ENCODE measurements at places on chromosomes 11 and 22.

DNA sequence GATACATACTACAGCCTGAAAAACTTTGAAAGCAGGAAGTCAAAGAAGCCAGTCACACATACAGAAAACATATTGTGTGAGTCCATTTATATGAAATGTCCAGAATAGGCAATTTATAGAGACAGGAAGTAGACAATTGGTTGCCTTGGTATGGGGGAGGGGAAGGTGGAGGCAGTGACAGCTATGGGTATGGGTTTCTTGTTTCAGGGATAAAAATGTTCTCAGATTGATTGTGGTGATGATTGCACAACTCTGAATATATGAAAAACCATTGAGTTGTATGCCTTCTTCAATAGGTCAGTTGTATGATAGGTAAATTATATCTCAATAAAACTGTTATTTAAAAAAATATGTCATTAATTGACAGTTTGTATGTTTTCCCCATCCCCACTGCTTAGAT, 137.6 kb downstream of the SNX19 start:
- DNase-seq: no peak

DNA sequence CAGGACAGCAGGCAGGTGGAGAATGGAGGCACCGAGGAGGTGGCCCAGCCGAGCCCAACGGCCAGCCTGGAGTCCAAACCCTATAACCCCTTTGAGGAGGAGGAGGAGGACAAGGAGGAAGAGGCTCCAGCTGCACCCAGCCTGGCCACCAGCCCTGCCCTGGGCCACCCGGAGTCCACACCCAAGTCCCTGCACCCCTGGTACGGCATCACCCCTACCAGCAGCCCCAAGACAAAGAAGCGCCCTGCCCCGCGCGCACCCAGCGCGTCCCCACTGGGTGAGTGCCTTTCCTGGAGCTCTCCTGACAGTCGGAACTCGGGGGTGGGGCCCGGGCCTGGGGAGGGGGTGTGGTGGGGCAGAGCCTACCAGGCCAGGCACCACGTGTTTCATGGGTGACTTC, 19.7 kb downstream of the MICALL1 start:
- DNase-seq: no peak

DNA sequence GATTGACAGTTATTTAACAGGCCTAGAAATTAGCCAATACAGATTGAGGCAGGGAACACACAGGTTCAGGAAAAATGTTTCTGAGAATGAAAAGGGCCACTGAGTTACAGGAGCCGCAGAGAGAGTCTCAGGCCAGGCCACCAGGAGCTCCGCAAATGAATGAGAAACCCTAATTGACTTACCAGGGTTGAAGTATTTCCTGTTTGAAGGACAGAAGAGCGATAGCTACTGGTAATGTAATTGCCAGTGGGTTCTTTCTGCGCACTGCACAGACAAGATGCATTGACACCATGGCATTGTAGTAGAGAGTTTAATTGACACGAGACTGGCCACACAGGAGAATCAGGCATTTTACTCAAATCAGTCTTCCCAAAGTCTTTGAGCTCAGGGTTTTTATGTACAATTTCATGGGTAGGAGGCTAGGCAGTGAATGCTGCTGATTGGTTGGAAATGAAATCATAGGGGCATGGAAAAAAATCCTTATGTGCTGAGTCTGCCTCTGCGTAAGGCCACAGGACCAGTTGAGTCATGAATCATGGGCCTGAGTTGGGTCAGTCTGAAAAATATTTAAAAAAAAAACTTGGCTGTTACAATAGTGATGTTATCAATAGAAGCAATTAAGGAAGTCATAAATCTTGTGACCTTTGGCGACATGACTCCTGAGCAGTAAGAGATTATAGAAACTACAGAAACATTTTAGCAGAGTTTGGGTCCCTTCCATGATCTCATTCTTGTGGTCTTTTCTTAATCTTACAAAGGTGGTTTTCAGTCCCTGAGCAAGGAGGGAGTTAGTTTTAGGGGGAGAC, 203.8 kb downstream of the CASP12 start:
- no peak for DNase-seq

DNA sequence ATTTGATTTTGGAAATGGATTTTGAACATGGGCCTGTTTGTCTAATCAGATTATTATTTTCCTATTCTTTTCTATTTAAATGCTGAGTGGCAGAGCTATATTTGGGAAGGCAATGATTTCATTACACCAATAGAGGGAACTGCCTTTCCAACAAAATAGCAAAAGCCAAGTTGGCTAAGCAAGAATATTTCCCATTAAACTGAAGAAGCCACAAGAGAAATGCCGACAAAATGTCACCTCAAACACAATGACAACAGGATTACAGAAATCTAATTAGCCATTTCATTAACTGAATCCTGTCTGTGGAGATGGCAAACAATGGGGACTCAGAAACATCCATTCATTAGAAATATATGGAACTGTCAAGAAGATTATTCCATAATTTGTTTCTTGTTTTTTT, 1593.1 kb upstream of the RAG2 start:
- DNase-seq: no peak

DNA sequence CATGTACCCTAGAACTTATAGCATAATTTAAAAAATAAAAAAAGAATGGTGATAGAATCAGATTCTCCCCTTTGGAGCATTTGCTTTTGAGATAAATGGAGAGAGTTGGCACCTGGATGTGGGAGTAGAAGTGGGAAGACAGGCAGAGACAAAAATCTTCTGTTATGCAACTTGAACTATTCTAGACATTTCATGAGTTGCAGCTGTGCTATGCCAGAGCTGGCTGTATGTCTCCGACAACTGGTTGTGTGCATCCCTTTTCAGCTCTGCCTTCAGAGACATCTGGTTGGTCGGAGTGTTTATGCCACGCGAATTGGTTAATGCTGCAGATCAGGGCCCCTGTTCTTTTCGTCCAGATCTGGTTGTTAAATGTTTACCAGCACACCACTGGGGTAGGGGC, 161.3 kb downstream of the JRKL start:
- no peak for DNase-seq

GRCh38 chr22:47784367-47784983, 1022.0 kb downstream of the TBC1D22A start:
- no peak for DNase-seq

- DNase-seq: no peak
These were observed 673 bp upstream of the SHANK2 start for GRCh38 chr11:71252770-71253730.

DNA sequence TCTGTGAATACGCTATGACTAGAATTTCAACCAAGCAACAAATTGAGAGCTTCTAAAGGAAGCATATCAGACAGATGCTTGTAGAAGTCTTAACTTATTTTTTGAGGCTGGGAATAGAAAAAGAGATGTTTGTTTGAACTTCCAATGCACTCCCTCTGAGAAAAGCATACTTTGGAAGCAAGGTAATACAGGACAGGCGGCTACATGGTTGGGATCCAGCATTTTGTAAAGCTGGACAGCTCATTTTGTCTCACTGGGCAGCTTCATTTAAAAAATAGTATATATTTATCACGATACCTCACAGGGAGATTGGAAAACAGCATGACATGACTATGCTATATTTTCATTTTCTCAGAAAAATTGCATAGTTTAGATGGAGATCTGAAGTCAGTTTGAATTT, 821.3 kb upstream of the API5 start:
- DNase-seq: no peak

DNA sequence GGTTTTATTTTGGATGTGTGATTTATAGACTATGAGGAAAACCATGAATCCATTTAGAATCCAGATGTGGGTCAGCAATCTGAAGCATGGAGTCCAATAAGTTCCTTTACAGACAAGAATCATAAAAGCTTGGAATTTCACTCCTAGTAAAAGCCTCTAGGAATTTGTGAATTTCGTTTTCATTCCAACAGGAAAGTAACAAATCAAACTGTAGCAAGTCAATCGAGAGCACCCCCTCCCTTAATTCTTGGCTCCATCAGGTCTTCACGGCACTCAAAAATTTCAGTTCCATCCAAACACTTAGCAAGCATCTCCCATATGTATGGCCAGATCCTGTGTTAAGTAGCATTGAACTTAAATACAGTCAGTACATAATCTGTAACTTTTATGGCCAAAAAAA, 143.6 kb upstream of the POU2AF2 start:
- no peak for DNase-seq

GRCh38 chr11:128058580-128059208, 528.7 kb downstream of the ETS1 start:
- no peak for DNase-seq

GRCh38 chr22:46749682-46750529, 11.9 kb upstream of the CERK start:
- DNase-seq: no peak

- DNase-seq: no peak
These were observed 27.9 kb upstream of the CABP2 start for GRCh38 chr11:67551127-67551526.

DNA sequence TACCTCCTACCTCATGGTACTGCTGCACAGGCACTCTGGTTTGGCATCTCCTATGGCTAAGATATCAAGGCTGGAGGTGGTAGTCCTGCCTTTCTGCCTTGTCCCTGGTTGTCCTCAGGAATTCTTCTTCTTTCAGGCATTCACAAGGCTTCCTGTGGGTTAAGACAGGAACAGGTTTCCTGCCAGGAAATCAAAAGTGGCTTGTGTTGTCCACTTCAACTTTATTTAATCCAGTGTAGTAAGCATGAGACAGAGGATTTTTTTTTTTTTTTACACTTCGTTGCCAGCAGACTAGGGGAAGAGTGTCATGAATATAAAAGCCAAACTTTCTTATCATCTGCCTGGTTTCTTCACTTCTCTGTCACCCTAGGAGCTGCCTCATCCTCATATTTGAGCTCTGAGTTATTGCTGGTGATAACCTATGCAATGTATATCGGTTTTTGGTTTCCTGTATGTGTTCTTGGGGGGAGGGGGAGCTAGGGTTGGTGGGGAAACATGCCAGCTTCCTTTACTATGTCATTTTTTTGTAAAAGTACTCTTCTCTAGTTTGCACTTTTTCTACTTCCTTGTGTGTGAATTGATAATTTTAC, 50.2 kb downstream of the XKR3 start:
- DNase-seq: no peak

DNA sequence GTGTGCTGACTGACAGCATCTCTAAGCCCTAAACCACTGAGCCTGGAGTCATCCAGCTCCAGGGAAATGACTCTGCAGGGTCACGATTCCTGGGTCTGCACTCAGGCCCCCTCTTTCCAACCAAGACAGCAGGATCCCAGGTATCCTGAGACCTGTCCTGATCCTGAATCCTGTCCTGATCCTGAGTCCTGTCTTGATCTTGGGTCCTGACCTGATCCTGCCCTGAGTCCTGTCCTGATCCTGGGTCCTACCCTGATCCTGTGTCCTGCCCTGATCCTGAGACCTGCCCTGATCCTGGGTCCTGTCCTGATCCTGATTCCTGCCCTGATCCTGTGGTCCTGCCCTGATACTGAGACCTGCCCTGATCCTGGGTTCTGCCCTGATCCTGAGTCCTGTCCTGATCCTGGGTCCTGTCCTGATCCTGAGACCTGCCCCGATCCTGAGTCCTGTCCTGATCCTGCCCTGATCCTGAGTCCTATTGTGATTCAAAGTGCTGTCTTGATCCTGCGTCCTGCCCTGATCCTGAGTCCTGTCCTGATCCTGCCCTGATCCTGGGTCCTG, 1.4 kb upstream of the KRTAP5-6 start:
- DNase-seq: no peak

DNA sequence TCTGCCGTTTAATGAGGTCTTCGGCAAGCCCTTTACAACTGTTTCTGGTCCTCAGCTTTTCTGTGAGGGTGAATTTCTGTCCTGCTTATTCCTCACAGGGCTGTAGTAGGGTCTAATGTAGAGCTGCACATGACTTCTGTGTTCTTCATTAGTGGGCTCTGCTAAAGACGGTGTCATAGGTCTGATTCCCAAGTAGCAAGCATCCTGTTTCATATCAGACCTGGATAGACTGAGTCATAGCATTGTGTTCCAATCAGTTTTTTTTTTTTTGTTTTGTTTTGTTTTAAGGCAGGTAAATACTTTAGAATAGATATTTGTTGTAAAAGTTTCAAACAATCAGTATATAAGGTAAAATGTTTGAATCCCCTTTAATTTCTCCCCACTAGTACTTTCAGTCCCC, 35.4 kb downstream of the BIRC2 start:
- DNase-seq: no peak

- no peak for DNase-seq
These were observed 776.4 kb downstream of the LRRC4C start for GRCh38 chr11:40683010-40683409.

DNA sequence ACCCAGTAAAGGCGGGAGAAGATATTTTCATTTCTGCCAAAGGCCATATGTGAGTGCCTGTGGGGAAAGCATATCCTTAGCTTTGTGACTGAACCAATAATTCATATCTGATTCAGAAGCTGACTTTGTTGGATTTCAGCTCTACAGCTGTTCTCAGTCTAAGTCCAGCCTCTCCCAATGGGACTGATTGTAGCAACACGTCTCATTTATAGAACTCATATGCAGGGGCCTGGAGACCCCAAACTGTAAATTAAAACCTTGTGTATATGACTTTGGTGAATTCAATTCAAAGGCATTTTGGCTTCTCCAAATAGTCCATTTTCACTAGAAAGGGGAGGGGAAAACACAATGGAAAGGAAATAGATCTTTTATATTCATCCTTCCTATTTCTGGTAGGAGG, 250.4 kb upstream of the SORL1-AS1 start:
- DNase-seq: no peak

- no peak for DNase-seq
These were observed 125.0 kb upstream of the ARHGAP42 start for GRCh38 chr11:100562128-100562527.

All from stimulated activated naive B cell treated with anti-CD40 and anti-IgM and Interleukin-4, amounts not matched to agents 10 μg/mL and 1 μg/mL and 100 μg/mL, for 72 hours (primary cell).